Stimulated activated CD8-positive, alpha-beta memory T cell treated with anti-CD3 and anti-CD28 coated beads, Interleukin-7, amount 100 ng/mL, for 1 hour (primary cell): ENCODE measurements at places on chromosomes 6 and 20.

- no peak for DNase-seq
Measured at GRCh38 chr6:12165297-12165696, 124.9 kb upstream of the EDN1 start.

DNA sequence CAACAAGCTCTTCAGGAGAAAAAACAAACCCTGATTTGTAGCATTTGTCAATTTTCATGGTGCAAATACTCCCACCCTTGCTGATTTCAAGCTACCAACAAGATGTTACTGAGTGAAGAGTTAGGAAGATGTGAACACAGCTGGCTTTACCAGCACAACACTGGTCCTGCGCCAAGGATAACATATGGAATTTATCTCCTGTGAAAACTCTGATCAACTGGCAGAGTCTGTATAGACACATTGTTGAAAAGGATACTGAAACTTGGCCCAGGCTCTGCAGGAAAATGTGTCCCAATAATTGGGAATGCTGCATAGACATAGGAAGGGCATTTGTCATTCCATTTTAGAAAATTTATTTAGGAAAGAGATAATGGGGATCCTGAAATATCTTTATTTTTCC, 29.0 kb downstream of the OTOR start:
- no peak for DNase-seq

DNA sequence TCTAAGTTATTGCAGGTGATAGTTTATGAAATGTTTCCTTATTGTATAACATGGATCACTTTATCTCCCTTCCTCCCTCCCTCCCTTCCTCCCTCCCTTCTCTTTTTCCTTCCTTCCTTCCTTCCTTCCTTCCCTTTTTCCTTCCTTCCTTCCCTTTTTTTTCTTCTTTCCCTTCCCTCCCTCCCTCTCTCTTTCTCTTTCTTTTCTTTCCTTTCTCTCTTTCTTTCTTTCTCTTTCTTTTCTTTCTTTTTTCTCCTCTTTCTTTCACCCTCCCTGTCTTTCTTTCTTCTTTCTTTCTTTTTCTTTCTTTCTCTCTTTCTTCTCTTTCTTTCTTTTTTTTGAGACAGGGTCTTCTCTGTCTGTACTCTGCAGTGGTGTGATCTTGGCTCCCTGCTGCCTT, 5.8 kb downstream of the OR2B3 start:
- DNase-seq = no peak

DNA sequence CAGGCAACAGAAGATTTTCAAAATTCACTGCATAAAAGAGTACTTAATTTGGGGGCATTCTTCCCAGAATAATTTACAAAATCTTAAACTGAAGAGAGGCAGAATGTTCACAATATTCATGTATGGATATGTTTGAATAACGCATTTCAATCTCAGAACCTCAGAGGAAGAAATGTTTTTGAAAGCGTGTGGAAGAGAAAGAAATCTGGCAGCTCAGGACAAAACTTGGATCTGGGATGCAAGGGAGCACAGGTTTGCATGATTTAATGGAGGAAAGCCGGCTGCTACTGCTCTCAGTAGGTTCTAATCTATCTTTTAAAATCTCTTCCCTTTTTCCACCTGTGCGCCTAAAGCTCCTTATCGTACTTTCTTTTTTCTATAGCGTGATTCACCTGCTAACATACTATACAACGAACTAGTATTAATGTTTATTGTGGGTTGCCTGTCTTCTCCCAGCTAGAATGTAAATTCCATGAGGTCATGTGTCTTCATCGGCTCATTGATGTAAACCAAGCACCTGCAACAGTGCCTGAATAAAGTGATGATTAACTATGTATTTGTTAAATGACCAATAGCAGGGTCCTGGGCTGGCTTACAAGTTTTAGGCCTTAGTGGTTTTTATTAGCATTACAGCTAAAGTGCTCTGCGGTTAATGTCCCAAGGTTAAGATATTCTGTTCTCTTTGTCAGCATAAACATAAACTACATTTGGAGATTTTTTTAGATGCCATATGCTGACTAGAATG, 15.3 kb downstream of the PRL start:
- no peak for DNase-seq

DNA sequence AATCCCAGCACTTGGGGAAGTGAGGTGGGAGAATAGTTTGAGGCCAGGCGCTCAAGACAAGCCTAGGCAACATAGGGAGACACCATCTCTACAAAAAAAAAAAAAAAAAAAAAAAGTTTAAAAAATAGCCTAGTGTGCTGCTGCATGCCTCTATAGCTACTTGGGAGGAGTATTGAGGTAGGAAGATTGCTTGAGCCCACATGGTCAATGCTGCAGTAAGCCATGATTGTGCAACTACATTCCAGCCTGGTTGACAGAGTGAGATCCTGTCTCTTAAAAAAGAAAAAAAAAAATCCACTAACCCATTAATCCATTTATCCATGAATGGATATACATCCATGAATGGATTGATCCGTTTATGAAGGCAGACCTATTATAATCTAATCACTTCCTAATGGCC, 1064.6 kb upstream of the EYS start:
- no peak for DNase-seq

GRCh38 chr6:144895313-144896278, 610.5 kb downstream of the UTRN start:
- no peak for DNase-seq
